ENCODE measurements at places on chromosomes 11 and 22.

- no peak for DNase-seq
Measured at GRCh38 chr11:114080769-114081168, 21.3 kb downstream of the ZBTB16 start.

DNA sequence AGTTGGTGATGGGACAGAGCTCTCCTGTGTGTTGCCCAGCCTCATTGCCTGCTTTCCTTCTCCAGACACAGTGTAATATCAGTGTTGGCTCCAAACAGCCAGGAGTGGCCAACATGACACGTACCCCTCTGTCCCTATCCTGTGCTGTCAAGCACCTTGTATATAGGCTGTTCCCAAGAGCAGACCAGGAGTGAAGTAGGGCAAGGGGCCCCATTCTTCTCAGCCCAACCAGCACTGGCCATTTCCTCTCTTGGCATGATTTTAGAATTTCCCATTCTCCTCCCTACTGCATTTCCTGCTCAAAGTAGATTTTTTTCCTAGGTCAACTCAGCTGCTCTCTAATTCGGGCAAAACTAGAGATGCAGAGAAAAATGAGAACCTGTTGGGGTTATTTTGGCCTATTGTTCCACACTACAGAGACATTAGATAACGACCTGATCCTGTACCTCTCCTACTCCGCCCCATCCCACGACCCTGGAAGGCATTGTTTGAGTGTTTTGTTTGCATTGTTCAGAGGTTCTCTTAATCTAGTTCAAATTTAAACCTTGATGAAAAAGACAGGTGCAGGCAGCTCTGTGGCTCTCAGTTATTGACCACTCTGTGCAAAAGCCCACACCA lies 95.6 kb downstream of the RASSF10 start:
- no peak for DNase-seq

DNA sequence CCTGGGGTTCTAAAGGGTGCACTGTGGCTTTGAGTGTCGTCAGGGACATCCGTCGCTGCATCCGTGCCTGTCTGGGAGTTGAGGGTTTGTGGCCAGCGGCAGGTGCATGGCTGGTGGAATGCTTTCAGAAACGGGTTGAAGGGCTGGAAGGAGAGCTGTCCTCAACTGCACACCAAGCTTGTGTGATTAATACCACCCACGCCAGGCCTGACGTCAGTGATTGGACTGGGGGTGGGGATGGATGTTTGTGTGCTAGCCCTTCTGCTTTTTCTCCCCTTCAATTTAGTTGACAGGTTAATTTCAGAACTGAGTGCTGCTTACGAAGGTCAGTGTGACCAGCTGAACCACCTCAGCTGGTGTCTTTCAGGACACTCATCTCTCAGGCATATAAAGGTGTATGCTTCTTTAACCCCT lies 3.2 kb upstream of the GAB2 start:
- DNase-seq, result no peak

- DNase-seq, result no peak
Measured at GRCh38 chr11:37449146-37449545, 851.1 kb upstream of the RAG2 start.

GRCh38 chr11:125389339-125390166 lies 106.5 kb downstream of the FEZ1 start:
- no peak for DNase-seq

GRCh38 chr11:123020968-123021367 lies 39.3 kb upstream of the BSX start:
- no peak for DNase-seq

DNA sequence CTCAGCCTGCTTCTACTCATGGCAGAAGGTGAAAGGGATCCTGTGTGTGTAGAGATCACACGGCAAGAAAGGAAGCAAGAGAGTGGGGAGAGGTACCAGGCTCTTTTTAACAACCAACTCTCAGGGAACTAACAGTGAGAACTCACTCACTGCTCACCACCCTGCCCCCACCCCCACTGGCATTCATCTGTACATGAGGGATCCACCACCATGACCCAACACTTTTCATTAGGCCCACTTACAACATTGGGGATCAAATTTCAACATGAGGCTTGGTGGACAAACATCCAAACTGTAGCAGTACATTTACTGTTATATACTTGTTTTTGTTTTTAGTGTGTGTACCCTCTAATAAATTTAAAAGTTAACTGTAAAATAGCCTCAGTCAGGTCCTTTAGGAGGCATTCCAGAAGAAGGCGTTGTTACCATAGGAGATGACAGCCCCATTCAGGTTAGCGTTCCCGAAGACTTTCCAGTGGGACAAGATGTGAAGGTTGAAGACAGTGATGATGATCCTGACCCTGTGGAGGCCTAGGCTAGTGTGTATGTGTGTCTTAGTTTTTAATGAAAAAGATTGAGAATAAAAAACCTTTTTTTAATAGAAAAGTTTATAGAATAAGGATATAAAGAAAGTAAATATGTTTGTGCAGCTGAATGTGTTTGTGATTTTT lies 11.3 kb downstream of the CUL5 start:
- no peak for DNase-seq

- no peak for DNase-seq
Measured at GRCh38 chr22:29946220-29946619, 63.2 kb downstream of the MTMR3 start.

GRCh38 chr11:45534132-45534531 lies 131.3 kb downstream of the CHST1 start:
- DNase-seq, result no peak

DNA sequence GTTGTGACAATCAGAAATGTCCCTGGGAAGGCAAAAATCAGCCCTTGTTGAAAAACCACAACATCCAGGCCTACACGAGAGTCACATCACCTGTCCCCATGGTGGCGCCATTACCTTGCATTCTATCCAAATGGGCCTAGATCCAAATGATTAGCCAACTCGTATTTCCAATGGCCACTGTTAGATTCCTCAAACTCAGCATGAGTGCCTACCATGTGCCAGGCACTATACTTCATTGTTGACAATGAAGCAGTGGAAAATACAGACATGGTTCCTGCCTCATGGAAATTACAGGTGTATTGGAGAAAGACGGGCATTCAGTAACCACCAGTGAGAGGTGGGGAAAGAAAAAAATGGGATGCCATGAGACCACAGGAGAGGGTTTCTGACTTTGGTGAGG lies 29.8 kb upstream of the CREB3L1 start:
- DNase-seq, result no peak

GRCh38 chr11:62652161-62653006 lies 718 bp downstream of the INTS5 start:
- no peak for DNase-seq

GRCh38 chr22:43851058-43851978 lies 11.0 kb downstream of the SULT4A1 start:
- no peak for DNase-seq

GRCh38 chr11:135008412-135008811 lies 596.4 kb upstream of the B3GAT1 start:
- DNase-seq, result no peak

DNA sequence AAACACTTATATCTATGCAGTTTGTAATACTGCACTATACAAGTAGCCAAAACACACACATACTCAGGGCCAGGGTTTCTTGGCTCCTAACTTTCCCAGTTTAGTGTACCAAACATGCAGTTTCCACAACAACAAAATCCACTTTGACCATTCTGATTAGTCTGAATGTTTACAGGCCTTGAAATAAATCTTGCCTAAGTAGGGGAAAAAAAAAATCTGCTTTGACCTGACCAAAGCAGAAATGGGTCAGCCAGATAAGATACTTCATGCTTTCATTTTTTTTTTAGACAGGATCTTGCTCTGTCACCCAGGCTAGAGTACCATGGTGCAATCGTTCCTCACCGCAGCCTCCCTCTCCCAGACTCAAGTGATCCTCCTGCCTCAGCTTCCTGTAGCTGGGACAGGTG lies 10.1 kb downstream of the PRR14L start:
- no peak for DNase-seq

Data from activated T-helper 1 cell treated with anti-CD3 and anti-CD28 coated beads, Interleukin-2, amount 50 U/mL, for 16 hours (primary cell).